Activated naive CD4-positive, alpha-beta T cell treated with anti-CD3 and anti-CD28 coated beads, Interleukin-2, amount 50 U/mL, for 16 hours (primary cell): ENCODE measurements at places on chromosomes 1 and 21.
A peak's percentile ranks its signal among the peaks of the same experiment; 100 is the strongest.

- no peak for DNase-seq
Observed at GRCh38 chr1:27567146-27567526, 36.8 kb downstream of the AHDC1 start.

- no peak for DNase-seq
Observed at GRCh38 chr1:36731226-36732014, 248.7 kb upstream of the CSF3R start.

DNA sequence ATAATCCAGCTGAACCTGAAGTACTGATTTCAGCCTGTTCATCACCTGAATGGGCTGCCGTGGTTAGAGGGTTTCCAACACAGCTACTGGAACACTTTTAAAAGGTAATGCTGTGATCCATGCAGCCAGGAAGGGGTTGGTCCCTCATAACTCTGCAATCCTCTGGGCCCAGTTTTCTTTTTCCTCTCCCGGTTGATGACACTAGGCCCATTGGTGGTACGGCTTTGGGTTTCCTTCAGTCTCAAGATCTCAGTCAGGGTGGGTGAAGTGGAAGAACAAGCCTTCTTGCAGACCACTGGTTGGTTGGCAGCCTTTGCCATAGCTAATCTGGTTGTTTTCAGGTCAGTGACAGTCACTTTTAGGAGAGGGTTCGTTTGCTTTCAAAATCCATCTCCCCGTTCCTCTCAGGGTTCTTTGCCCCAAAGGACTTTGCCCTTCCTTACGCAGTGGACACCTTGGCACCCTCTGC is 502 bp upstream of the SLC35A3 start:
- no peak for DNase-seq

GRCh38 chr1:211831558-211832323 is 1.2 kb upstream of the LPGAT1 start:
- DNase-seq = no peak

DNA sequence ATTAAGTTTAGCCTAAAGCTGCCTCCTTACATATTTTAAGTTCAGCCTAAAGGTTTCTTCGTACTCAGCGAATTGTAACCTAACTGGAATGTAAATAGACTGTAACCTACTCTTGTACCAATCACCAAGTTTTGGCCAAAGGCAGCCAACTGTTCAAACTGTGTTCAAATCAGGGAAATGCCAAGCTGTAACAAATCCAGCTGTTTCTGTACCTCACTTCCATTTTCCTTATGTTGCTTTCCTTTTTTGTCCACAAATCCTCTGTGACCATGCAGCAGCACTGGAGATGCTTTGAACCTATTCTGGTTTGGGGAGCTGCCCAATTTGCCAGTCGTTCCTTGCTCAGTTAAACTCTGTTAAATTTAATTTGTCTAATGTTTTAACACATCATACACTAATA is 3.2 kb upstream of the APOBEC4 start:
- DNase-seq = no peak

DNA sequence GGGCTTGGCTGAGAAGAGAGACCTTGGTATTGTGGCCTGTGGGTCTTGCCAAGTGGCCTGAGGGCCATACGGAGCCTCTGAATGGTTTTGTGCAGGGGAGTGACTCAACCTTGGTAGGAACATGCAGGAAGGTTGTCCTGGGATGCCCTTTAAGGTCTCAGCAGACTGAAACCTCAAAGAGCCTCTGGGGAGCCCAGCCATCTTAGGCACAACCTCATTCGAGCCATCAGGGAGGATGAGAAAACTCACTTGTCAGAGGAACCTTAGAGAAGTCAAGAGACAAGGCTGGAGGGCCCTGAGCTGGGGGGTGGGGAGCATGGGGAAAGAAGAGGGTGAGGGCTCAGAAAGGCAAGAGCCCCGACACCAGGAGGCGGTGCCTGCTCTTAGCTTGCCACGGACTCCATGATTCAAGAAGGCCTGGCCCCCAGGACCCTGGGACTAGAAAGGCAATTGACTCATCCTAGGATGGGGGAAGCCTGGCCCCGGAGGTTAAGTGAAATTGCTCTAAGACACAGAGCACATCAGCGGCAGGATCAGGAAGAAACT is 13.0 kb downstream of the IFI6 start:
- DNase-seq = peak; percentile 40

DNA sequence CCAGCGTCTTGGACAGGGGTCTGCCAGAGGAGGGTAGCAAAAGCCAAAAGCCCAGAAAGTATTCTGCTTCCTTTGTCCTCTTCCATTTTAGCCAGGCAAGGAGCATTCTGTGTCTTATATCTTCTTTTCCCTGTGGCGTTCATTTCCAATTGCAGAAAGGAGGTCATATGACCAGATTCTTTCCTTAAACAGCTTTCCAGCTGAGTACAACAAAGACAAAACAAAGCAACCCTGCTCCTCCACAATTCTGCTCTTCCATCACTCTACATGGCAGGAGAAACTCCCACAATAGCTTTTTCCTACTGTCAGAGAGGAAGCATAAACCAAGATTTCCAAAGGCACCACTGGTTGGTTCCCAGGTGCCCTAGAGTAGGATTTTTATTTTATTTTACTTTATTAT is 19.7 kb downstream of the ENSA start:
- no peak for DNase-seq

DNA sequence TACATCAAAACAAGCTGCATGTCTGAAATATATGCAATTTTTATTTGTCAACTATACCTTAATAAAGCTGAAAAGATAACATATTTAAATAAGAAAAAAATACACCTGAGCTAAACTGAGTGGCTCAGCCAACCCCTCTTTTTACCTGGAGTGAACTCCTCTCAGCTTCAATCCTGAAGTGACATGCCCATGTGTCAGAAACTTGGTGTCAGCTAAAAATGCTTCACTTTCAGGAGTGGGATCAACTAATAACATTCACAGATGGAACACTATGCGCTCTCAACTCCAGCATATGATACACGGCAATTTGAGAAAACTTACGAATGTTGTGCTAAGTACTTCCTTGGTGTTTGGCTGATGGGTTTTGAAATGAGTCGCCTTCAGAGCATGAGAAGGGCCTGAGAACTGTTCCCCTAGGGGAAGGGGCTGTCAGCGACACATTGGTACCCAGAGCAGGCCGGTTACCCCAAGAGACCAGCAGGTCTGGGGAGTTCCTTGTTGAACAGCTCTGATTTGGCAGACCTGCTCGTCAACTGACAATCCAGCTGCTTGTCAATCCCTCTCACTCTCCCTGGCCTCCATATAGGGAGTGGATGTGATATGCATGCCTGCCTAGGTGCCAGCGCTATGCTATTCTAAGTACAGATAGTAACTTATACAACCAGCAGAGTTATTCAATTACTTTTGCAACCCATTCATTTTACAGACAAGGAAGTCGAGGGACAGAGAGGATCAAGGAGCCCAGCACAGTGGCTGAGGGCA is 267.7 kb downstream of the PCP4 start:
- no peak for DNase-seq
